ENCODE measurements at places on chromosomes 3 and 15.

DNA sequence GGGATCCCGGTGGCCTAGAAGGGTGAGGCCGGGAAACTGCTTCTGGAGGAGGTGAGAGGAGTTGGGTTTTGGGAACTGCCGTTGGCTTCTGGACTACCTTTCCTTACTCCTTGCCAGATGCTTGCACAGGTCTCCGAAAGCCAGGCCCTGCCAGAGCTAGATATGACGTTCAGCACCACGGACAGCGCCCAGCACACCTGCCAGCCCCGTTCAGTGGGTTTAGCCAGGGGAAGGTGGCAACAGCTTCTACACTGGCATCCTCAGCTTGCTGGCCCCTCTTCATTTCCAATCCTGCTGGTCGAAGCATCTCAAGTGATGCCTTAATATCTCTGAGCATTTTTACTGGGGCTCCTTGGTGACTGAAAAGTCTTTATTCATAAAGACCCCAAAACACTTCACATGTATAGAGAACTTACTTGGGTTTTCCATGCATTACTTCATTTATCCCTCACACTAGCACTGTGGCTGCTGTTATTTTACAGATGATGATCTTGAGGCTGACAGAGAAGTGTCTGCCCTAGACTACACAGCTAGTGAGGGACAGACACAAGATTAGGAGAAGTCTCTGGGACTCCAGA lies 21.9 kb downstream of the HCN4 start:
- peak; percentile 44 for DNase-seq

- peak; percentile 90 for DNase-seq
These were observed at the start of gene GOLGA8A for GRCh38 chr15:34437687-34438086. GOLGA8A (minus strand) TSS chr15:34437808; CDS start chr15:34389691, 48,117 bp downstream.

- DNase-seq, result peak; percentile 88
These were observed 98.3 kb upstream of the ZBTB20 start for GRCh38 chr3:115245438-115245837.

GRCh38 chr15:38130205-38130567 lies 122.5 kb upstream of the SPRED1 start:
- DNase-seq, result no peak

GRCh38 chr3:102979682-102980354 lies 545.0 kb downstream of the ZPLD1 start:
- DNase-seq, result peak; percentile 90

- peak; percentile 9 for DNase-seq
These were observed 148.5 kb upstream of the NAALADL2 start for GRCh38 chr3:174710612-174711011.

DNA sequence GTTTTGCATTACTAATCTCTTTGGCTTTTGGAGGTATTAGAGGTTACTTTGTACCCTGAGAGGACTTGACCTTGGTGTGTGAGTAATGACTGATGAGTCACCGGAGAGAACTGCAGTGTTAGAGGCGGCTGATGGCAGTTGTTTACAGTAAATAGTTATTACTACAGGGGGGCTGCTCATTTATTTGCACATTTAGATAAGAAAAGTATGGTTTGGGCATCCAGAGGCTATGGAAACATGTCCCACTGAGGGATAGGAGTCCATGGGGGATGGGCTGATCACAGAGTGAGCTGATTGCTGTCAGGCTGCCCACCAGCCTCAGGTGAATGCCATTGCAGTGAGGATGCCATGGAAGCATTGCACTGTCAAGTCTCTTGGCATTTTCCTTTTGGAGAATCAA lies 17.3 kb upstream of the STAC start:
- peak; percentile 73 for DNase-seq

Measured in AG20443 (cell line).